Esophagus squamous epithelium (tissue), 5 donors: ENCODE measurements at places on chromosomes 7 and 10.

GRCh38 chr7:101378751-101379174 is 16.1 kb downstream of the COL26A1 start:
- DNase-seq: no peak

DNA sequence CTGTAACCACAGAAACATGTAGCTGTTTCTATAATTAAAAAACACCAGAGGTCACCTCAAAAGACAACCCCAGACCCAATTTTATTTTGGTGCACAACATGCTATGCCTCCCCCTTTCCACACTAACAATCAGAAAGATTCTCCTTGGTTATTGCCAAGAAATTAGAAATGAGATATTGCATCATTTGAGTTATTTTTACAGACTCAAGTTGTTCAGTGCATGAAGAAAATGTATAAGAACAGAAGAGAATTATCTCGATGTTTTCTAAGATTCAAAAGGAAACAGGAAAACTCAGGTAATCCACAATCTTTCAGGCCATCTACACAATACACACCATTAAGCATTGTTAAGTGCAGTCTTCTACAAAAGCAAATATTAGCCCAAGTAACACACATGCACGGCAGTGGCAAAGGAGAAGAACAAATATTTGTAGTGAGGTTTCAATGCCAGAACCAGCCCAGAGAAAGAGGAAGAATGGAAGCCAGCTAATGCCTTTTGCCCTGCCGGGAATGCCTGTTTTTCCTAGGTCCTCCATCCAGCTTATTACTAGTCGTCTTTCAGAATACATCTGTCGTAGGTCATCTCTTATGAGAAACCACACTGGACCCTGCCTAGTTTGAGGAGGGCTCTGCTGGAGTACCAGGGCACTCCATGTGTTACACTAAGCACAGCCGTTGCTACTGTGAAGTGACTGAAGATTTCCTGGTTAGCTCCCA is 67.6 kb upstream of the C1GALT1 start:
- DNase-seq: no peak

- DNase-seq: no peak
These were observed 131.3 kb downstream of the GLI3 start for GRCh38 chr7:42105554-42106358.

- DNase-seq: no peak
These were observed 186.8 kb downstream of the COBL start for GRCh38 chr7:51129527-51130472.

GRCh38 chr10:86055928-86056327 is 310.7 kb downstream of the GRID1 start:
- DNase-seq: no peak

- no peak for DNase-seq
These were observed 35.8 kb downstream of the ADAM12 start for GRCh38 chr10:126352453-126352852.

DNA sequence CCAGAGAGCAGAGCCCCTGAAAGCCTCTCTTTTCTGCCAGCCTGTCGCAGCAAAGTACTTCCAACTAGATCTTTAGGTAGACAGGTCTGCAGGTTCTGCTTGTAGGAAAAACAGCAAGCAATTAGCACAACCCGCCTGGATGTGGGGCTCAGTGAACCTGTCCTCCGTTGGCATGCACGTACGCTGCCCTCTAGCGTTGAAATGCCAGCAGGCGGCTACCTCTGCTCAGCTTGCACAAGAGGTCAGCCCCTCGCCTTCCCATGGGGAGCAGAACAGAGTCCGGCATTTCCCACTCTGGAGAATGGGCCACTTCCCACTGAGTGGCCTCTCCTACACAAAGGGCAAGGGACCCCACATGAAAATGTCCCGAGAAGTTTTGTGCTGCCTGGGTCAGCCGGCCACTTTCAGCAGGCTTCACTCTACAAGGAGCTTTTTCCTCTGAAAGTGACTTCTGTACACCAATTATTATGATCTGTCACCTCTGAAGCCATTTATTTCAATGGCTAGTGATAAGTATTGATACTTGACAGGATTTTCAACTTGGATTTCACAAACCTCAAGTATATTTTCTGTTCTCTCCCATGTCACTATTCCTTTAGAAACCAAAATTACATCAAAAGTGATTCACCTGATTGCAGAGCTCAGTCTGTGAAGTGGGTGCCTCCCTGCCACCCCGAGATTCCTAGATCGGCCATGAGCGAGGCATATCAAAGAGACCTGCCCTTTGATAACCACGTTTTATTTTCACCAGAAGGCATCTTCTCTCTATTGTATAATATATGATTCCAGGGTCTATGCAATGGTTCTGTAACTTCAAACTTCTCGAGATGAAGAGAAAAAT is 56.7 kb downstream of the JCAD start:
- DNase-seq: peak; percentile 2

DNA sequence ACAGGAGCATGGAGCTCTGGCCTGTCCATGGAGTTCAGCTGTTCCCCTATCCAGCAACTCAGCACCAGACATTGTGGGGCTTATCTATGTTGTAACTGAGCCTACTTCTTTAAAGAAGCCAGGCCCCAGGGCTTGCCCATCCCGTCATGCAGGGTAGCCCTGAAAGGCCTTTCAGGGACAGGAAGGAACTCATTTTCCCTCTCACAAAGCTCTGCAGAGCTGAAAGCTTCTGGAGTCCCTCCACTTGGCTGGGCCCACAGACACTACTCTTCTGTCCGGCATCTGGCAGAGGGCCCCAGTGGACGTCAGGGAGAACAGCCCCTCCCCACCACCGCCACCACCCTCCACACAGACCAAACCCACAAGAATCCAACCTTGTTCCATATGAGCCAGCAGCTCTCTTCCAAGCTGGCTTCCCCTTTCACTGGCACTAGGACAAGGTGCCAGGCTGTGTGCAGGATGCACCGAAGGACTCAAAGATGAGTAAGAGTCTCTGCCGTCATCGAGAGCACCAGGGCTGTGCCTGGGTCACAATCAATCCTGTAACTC is 33.1 kb downstream of the DENND2A start:
- no peak for DNase-seq

DNA sequence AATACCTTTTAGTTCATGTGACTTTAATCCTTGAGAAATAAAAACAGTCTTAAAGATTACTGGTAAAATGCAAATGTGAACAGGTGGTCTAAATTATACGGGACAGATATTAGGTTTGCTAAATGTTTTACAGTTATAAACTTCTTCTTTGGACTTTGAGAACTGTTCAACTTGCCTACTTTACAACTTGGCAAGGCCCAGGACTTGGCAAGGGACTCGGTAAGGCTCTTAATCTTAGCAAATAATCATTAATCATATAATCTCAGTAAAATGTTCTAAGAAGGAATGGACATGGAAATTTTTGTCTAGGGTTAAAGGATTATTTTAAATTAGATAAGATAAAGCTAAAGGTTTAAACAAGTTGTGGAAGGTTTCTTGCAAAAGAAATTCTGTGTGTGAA is 4.8 kb upstream of the UBE2D4 start:
- DNase-seq: no peak

DNA sequence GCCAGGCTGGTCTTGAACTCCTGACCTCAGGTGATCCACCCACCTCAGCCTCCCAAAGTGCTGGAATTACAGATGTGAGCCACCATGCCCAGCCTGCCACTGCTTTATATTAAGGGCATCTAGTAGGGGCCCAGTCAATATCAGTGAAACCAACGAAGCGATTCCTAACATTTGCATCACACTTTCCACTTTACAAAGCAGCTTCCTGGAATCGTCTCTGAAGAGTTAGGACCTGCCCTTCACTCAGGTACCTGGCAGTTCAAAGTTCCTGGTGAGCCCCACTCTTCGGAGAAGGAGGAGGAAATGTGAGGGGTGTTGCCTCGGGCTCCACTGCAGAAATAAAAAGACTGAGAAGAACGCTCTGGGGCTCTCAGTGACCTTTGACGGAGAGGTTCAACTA is 31.1 kb upstream of the EZH2 start:
- no peak for DNase-seq

DNA sequence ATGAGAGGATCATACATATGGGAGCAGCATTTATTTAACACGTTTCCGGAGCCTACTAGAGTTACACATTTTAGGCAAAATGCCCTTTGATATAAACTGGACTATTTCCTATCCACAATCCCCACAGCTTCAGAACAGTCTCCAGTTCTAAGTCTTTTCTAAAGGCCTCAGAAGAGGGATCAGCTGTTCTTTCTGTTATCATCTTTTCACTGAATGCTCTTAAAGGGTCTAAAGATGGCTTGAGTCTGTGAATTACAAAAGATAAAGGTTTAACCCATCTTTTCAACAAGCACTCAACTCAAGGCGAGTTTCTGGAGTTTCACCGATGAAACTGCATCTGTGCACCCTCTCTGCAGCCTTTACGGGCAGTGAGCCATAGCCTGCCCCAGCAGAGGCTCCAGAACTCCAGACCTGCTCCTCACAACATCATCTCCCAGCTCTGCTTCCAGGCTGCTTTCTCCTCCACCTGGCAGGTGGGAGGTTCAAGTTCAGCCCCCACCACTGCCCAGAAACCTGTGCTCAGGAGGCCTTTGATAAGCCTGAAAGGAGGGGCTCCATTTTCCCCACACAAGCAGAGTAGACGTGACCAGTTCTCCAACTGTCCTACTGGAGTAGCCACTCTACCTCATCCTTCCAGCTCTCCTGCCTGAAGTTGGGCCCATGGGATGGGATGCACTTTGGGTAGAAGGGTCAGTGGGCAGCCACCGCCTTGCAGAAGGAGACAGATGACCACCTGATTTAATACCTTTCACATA is 53.4 kb downstream of the HSPA12A start:
- DNase-seq: no peak

GRCh38 chr10:8738987-8739386 is 684.5 kb downstream of the GATA3 start:
- no peak for DNase-seq

DNA sequence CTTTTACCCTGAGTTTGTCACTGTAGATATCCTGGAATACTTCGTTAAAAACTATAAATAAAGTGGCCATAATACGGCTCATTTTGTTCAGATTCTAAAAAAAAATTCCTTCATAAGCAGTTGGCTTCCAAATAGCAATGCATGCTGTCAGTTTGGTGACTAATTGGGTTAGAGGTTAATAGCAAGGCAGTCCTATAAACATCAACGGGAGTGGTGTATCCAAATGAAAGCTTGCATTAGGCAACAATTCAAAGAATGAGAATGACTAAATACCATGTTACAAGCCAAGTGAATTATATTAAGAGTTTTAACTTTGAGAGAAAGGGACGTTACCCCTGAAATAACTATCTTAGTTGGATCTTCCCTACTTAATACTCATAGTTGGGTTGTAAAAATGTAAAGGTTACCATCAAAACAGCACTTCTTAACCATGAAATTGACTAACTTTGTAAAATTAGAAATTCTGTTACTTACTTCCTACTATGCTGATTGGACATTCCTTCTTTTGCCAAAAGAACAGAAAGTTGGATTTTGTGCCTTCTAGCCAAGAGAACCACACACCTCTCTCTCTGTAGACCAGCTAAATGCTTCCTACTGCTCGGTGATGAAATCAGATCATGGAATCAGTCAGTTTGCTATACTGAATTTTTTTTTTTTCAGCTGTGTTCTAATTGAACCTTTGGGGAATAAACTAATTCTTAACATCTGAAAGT is 98.0 kb downstream of the KAT6B start:
- no peak for DNase-seq

GRCh38 chr7:113800826-113801225 is 118.0 kb downstream of the PPP1R3A start:
- DNase-seq: no peak

DNA sequence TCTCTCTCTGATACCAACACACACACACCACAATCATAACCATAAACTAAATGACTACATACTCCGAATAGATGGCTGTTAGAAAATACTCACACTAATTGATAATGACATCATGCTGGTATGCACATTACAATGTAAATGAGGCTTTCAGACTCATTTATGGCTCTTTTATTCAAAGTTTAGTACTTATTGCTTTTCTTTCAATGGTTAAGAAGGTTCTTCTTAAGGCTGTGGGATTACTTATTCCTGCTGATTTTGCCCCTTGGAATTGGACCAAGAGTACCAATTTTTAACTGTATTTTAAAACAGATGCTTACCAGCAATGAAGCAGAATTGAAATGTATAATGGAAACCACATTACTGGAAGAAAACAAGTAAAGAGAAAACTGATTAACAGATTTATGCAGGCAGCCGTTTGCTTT is 20.6 kb upstream of the CABCOCO1 start:
- no peak for DNase-seq

- DNase-seq: no peak
These were observed 23.8 kb upstream of the AKR1C1 start for GRCh38 chr10:4939224-4940072.

GRCh38 chr7:111012149-111012548 is 78.8 kb upstream of the LRRN3 start:
- DNase-seq: no peak

DNA sequence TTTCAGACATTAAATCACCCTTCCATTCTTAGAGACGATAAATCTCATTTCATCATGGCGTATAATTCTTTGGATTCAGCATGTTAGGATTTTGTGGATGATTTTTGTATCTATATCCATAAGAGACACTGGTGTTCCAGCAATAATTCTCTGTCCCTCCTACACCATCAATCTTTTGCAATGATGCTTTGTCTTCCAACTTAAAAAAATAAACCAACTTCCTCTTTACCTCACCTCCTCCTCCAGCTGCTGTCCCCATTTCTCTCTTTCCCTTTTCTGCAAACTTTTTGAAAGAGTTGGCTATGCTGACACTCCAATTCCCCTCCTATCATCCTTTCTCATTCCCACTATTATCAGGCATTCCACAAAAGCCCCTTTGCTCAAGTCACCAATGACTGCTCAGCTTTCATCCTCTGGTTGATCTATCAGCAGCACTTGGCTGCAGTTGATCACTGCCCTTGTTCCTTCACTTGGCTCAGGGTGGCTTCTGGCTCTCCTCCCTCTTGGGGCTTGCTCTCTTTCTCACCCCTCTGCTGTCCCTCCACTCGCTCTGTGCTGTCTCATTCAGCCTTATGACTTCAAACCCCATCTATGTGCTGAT is 130.0 kb downstream of the ARHGAP22 start:
- no peak for DNase-seq

DNA sequence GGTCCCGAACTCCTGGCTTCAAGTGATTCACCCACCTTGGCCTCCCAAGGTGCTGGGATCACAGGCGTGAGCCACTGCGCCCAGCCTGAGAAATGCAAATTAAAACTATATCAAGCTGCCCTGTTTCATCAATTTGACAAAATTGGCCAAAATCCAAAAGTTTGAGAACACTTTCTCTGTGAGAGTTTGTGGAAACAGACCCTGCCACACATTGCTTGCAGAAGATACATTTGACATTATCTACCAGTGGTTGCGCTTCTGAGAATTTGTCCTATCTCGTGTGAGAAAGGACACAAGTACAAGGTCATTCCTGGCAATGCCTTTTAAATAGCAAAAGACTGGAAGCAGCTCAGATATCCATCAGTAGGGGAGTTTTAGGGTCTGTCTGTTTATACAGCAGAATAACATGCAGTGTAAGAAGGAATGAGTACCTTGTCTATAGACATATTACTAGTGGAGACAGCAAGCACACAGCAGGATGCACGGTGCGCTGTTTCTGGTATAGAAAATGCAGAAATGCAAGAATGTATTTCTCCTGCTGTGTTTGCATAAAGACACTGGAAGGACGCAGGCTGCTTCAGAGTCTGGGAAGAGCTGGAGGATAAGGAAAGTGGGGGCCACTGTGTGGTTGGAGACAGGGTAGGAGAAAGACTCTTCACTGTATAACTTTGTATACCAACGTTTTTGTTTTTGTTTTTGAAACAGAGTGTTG is 4.3 kb downstream of the LHPP start:
- DNase-seq: no peak

GRCh38 chr10:84510121-84510520 is 181.7 kb downstream of the CCSER2 start:
- DNase-seq: no peak
